Endothelial cell (in vitro differentiated cells): ENCODE measurements at places on chromosomes 7 and 10. TPM values are rescaled to one million over a fixed set of nuclear protein-coding genes. Genes with fewer than 3 reads are reported as not detected.

The SCART1 gene
- total RNA-seq = 0.36 TPM

The C7orf57 gene
- not detected for total RNA-seq

The NRG3 gene
- total RNA-seq = 8.2 TPM

The LIPK gene
- total RNA-seq = not detected

The GNAT3 gene
- total RNA-seq = not detected

The ATOH7 gene
- total RNA-seq = 0.23 TPM

The NUDT13 gene
- 2.3 TPM for total RNA-seq

- no peak for DNase-seq
These were observed 31.9 kb upstream of the AGBL3 start for GRCh38 chr7:134954197-134955082.

- no peak for DNase-seq
These were observed 167.6 kb upstream of the LRGUK start for GRCh38 chr7:133959505-133959904.

DNA sequence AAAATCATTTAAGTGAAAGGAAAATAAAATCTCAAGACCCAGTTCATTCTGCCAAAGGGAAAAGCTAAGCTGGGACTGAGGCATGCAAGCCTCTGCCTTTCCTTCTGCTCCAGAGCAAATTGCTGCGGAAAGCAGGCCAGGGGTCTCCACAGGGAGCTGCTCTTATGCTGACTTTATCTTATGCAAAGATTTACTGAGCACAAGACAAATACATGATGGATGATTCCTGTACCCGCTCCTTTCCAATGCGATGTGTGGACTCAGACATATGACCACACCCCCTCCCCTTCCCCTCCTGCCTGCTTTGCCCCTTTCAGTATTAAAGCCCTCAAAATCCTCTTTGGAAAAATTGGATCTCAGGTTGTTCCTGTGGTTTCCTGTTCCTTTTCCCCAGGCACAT, 74.2 kb upstream of the INSIG1 start:
- DNase-seq = no peak

GRCh38 chr7:85471740-85472139, 284.9 kb upstream of the SEMA3D start:
- no peak for DNase-seq

DNA sequence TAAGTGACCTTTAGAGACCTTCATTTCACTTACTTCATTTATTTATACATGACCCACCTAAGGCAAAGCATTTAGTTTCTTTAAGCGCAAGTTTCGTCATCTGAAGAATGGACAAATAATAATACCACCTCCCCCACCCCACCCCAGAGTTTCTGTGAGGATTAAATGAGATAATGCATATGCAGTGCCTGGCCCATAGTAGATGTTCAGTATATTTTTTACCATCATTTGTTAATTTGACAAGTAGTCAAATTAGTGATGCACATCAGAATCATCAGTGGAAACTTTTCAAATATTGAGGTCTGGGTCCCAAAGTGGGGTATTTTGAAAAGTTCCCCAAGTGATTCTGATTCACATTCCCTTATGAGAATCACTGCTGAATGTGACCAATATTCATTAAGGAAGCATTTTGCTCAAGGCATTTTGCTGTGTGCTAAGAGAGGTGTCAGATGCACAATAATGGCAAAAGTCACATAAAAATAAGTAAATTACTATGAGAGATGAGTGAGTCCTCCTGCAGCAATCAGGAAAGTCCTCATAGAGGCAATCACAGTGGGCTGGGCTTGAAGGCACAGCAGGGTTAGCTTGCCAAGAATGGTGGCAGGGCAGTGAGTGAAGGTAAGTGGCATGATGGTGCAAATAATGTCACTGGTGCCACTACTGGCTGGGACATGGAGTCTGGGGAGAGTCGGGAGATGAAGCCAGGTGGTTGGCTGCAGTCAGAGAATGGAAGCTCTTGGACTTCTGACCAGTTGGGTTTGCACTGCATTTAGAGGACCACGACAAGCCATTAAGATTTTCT, 244.1 kb downstream of the PTEN start:
- no peak for DNase-seq

DNA sequence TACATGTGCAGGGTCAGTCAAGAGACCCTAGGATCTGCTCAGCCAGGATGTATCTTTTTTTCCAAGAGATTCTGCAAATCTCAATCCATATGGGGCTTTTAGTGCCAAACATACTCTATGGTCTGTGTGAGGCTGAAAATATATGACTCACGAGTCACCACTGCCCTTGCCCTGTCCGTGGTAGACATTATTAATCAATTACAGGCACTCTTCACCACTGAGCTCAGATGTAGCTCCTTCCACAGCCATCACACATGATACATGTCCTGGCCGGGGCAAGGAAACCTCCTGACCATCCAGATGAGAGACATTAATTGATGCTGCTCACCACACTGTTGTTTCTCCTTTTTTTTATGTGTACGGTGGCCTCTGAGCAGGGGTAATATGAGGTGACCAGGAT, 90.2 kb upstream of the RET start:
- no peak for DNase-seq

GRCh38 chr10:89805599-89806013, 104.2 kb downstream of the KIF20B start:
- DNase-seq = no peak
